C1 segment of cervical spinal cord (tissue), 14 donors: ENCODE measurements at places on chromosomes 4 and X.

DNA sequence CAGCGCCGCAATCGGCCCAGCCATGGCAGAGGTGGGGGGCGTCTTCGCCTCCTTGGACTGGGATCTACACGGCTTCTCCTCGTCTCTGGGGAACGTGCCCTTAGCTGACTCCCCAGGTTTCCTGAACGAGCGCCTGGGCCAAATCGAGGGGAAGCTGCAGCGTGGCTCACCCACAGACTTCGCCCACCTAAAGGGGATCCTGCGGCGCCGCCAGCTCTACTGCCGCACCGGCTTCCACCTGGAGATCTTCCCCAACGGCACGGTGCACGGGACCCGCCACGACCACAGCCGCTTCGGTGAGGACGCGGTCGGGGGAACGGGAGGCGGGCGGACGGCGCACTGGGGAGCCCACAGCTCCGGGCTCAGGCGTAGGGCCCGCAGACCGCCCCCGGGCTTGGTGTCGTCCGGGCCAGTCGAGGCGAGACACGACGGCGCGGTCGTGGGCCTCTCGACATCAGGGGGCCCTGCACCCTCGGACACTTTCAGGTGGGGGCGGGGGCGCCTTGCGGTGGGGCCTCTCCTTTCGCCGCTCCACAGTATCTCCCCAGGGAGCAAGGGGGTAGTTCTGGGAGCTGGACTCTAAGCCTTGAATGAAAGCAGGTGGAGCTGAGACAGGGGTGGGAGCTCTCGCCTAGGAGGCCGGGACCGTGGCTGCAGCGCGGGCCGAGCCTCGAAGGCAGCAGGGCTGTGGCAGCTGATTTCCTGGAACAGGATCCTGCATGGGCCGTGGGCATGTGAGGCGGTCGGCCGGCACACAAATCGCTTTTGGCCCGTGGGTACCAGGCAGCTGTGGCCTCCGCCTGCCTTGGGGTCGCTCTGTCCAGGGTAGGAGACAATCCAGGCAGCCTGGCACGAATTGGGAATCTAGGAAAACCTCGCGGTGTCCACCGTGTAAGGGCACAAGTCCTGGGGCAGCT is 722 bp downstream of the FGF16 start:
- no peak for DNase-seq

- no peak for DNase-seq
Observed at GRCh38 chr4:122689972-122690371, 42.5 kb upstream of the BBS12 start.

- no peak for DNase-seq
Observed at GRCh38 chrX:140710710-140711109, 1.2 kb downstream of the LINC00632 start.

DNA sequence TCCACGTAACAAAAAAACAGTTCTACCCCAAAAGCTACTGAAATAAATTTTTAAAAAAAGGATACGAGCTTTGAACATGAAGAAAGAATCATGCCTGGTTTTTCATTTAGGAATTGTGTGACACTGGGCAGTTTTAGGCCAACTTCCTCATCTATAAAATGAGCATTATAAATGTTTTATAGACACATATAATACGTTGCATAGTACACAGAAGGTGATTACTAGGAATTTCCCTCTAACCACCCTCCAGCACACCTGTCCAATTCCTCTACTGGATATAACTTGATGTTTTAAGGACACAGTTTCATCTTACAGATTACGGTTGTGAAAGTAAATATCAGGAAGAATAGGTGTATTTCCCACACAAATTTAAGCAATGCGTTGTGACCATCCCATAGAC is 85.5 kb upstream of the IQCM start:
- no peak for DNase-seq

DNA sequence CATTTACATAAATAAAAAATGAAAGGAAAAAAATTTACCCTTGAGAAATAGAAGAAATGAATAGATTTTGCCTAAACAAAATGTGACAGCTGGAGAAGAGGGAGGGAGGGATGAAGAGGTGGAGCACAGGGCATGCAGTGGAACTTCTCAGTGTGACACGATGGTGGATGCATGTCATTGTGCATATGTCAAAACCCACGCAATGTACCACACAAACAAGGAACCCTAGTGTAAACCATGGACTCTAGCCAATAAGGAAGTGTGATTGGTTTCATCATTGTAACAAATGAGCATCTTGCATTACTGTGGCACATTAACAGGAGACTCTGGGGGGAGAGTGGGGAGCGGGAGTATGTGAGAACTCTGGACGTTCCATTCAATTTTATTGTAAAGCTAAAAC is 58.6 kb downstream of the GATB start:
- DNase-seq = no peak

DNA sequence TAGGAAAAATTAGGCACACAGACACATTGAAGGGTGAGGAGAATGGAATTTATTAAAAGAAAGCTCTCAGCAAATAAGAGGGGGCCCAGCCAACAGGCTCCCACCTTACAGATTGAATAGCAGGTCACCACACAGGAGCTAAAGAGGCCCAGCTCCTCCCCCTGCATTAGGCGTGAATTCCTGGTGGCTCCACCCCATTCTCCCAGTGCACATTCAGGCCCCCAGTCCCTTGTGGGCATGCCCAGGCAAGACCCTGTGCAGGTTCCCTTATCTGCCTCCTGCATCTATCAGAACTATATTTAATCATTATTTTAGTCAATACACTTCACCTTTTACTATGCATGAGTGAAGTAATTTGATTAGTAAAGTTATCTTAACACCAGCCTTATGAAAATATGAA is 856.3 kb upstream of the NDST4 start:
- no peak for DNase-seq

GRCh38 chrX:124211312-124211942 is 121.0 kb upstream of the TEX13D start:
- no peak for DNase-seq

DNA sequence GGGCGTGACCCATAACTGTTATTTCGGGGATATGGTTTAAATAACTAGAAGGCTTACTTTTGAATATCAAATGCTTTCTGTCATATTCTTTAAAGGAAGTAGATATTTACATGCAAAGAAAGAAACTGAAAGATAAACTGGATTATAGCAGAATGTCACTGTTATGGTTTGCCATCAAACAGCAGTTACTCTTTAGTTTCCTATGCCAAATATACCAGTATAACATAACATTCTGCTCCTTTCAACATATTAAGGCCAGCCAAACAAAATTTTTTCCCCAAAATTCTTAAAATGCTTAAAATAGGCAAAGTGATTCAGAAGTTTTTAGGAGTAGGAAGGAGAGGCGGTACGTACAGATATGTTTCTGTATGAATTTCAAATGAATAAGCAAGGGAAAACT is 27.0 kb downstream of the KDM6A start:
- DNase-seq = no peak

DNA sequence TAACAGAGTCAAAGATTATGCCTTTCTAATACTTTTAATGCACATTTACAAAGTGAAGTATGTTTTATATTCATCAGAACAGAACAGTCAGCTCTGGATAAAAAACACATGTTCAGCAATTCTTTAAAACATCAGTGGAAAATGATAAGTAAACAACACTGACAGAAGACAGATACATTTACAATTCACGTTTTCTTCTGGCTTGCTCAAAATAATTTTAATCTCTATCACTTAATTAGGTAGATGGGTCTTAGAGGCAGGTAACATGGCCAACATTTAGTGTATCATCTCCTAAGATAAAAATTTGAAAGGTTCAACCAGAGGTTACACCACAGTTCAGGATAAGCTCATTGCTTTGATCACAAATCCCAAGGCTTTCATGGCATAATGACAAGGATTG is 156.8 kb upstream of the MAB21L2 start:
- DNase-seq = no peak

- no peak for DNase-seq
Observed at GRCh38 chr4:64195582-64195981, 213.7 kb downstream of the TECRL start.

GRCh38 chrX:31291131-31291530 is 219.3 kb upstream of the FTHL17 start:
- no peak for DNase-seq

- no peak for DNase-seq
Observed at GRCh38 chr4:134057356-134057755, 144.2 kb downstream of the PABPC4L start.

DNA sequence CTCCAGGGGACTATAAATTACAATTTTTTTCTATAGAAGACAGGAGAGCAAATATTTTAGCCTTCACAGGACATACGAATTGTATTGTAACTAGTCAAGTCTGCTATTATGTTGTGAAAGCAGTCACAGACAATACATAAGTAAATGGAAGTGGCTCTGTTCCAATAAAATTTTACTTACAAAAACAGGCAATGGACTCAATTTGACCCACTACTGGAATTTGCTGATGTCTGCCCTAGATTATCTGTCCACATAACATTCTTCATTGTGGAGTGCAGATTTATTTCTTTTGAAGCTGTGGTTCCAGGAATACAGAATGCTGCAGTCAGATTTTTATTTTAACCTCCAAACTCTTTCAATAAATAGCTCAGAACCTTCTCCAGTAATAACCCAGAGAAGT is 330.3 kb downstream of the PPP4R3C start:
- DNase-seq = no peak
